ENCODE measurements at places on chromosomes 11 and 22.
A peak's percentile ranks its signal among the peaks of the same experiment; 100 is the strongest.

GRCh38 chr11:5553343-5553742, 5.0 kb upstream of the OR52H1 start:
- no peak for DNase-seq

GRCh38 chr11:10927538-10927937, 69.7 kb upstream of the ZBED5 start:
- DNase-seq: no peak

GRCh38 chr11:76560219-76560618, 110.3 kb downstream of the LRRC32 start:
- DNase-seq: no peak

DNA sequence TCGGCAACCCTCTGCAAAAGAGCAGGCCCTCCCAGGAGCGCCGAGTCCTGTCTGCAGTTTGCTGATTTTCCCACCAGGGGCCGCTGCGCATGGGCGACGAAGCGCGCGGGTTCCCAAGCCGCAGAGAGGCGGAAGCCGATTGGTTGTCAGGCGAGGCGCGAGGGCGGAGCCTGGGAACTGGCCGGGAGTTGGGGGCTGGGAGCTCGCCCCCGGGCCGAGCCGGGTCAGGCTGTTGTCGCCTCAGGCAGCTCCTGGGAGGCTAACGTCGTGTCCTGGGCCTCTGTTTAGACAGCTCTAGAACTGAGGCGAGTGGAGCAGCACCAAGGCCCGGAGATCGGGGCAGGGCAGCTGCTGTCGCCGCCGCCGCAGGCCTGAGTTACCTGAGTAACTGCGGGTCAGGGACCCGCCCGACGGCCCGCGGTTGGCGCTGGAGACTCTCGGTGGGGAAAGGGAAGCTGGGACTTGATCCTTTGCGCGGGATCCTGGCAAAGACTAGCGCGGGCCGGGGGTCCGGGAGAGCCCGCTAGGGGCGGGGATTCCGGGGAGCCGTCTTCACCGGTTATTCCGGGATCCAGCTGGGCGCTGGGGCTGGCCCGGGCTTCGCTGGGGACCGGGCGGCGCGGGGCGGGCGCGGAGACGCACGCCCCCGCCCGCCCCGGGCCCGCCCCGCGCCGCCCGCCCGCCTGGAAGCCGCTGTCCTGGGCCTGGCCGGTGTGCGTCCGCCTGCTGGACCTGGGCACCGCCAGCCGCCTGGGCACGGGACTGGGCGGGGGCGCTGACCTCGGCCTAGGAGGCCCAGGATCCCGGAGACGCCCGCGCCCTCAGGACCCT, at the start of gene STIM1:
Gene STIM1 (plus strand): TSS at position 688 of the 831 bp plus-strand sequence. CDS start 607 bp downstream, outside the sequence.
- DNase-seq: peak; percentile 96

DNA sequence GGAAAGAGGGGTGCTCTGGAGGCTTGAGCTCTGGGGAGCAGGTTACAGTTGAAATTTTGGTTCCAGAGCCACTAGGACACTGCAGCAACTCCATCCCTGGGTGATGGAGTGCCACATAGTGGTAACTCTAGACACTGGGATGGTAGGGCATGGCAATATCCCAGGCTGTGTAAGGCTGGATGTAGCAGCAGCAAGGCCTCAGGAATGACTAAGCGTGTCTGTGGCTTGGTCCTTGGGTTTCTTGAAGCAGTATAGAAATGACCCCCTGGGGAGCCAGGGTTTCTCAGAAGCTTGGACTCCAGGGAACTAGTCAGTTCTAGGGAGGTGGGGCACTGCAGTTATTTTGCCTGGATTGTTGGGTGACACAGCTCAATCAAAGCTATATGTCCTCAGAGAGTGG, 8.1 kb downstream of the MS4A4A start:
- DNase-seq: no peak

GRCh38 chr22:49998718-49999062, 13.9 kb downstream of the IL17REL start:
- DNase-seq: no peak

DNA sequence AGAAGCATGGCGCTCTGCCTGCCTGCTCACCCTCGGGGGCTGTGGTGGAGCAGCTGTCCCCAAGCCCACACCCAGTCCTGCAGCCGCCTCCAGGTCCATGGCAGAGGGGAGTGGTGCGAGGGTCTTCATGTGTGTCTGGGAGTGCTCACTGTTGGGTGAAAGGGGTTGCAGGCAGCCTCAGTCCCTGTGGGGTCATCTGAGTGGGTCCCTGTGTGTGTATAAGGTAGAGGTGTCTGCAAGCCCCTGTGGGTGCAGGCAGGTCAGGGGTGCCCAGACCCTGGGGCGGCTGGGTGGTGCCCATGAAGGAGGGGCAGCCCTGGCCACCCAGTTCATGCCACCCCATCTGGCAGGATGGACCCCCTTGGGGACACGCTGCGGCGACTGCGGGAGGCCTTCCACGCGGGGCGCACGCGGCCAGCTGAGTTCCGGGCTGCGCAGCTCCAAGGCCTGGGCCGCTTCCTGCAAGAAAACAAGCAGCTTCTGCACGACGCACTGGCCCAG, 4.9 kb downstream of the ALDH3B1 start:
- no peak for DNase-seq

GRCh38 chr11:105273660-105274280, 134.2 kb upstream of the CARD18 start:
- DNase-seq: no peak

GRCh38 chr11:120932305-120932915, 91.5 kb upstream of the TBCEL start:
- no peak for DNase-seq

- no peak for DNase-seq
These were observed 828.6 kb downstream of the TBC1D22A start for GRCh38 chr22:47591016-47591415.

DNA sequence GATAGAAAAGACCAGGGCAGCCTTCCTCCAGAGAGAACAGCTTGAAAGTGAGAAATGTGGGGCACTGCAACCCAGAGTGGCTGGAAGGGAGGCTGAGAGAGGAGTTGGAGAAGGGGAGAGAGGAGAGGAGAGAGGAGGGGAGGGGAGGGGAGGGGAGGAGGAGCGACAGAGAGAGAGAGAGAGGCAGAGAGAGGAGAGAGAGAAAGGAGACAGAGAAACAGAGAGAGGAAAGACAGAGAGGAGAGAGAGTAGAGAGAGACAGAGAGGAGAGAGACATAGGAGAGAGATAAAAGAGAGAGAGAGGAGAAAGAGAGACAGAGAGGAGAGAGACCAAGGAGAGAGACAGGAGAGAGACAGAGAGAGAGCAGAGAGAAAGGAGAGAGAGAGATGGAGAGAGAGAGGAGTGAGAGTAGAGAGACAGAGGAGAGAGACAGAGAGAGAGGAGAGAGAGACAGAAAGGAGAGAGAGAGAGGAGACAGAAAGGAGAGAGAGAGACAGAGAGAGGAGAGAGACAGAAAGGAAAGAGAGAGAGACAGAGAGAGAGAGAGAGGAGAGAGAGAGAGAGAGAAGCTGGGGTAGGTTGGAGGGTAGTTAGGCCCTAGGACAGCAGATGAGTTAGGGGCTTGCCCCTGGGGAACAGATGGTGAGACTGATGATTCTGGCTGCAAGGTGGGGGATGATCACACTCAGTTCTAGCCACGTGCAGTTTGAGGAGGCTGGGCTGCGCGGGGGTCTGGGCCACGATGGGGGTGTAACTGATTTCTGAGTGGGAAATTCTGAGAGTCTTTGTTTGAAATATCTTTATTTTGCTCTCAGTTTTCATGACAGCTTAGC, 8.5 kb upstream of the SCYL1 start:
- DNase-seq: no peak

DNA sequence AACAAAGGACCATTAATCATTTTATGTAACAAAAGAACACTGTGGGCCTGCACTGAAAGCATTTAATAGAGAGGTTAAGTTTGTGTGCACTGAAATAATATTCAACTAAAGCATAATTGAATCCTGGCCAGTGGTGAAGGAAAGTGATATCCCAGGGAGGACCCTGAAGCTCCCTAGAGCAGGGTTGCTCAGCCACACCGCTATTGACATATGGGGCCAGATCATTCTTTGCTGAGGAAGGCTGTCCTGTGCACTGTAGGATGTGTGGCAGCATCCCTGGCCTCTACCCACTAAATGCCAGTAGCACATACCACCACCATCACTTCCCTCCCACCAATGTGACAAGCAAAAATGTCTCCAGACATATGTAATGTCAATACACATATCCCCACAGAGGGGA, 166.1 kb upstream of the MTNR1B start:
- DNase-seq: no peak

GRCh38 chr22:30181459-30182349, 64.9 kb downstream of the LIF start:
- no peak for DNase-seq

GRCh38 chr22:42208362-42208761, 62.1 kb downstream of the TCF20 start:
- no peak for DNase-seq

DNA sequence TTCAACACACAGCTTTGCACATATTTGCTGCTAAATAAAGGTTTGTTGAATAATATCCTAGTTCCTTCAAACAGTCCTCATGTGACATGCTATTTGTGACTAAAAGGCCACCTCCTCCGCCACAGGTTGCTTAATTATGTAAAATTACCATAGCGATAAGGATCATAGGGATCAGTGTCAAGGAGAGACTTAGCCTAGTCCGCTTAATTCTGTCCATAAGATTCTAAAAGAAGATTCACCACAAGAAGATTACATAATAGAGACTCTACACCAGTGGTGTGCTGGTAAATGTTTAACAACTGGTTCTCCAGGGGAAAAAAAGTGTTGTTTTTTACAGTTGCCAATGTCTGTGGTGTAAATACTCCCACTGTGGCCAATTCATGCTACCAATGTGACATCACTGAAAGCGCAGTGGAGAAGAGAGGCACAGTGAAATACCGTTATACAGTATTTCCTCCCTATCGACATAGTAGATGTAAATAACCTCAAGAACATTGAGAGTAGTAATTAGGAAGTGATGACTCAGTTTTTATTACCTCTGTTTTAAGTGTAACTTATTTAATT, 4.2 kb upstream of the CHRDL2 start:
- no peak for DNase-seq

- DNase-seq: no peak
These were observed 51.8 kb upstream of the TTC12 start for GRCh38 chr11:113262594-113262993.

GRCh38 chr11:67649634-67650510, 658 bp downstream of the ACY3 start:
- DNase-seq: no peak

DNA sequence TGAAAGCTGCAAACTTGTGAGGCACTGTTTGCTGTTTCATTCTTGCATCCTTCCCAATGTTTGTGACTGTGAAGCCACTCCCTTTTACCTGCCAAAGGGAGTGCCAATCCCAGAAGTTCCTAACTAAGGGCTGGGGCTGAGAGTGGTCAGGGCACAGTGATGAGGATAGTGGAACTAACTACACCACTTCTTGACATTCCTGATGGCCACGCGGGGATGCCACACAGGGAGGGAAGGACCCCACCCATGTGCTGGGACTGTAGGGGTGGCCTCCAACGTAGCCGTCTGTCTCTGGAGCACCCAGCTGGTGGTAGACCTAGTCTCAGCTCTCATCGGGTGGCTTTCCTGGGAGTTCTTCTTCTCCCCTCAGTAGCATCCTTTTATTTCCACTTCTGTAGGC, 335.5 kb downstream of the CADM1 start:
- no peak for DNase-seq

- DNase-seq: no peak
These were observed 40.8 kb upstream of the GAL start for GRCh38 chr11:68643585-68643984.

DNA sequence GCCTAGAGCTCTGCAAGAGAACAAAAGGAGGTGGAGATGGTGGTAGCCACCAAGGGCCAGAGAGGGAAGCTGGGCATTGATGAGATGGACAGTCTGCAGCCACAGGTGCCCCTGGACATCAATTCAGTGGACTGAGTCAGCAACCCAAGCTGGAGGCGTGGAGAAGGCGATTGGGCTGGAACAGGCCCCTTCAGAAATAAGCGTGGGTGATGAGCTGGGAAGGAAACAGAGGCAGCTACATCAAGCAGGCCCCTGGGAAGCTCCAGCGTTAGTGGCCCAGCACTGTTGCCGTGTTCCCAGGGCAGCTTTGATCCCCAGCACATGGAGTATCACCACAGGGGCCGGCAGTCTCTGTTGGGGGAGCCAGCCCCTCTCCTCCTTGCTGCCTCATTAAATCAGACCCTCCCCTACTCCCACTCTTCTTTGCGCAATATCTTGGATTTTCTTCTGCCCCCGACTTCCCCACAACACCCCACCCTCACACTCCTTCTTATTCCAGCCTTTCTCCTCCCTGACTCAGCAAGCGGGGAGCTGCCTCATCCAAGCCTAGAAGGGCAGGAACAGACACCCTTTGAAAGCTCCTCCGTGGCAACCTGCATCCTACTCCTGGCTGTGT, 31.7 kb upstream of the OAF start:
- no peak for DNase-seq

GRCh38 chr11:68411501-68411991, 49.0 kb upstream of the PPP6R3 start:
- no peak for DNase-seq

- DNase-seq: no peak
These were observed 58.9 kb upstream of the ARHGAP32 start for GRCh38 chr11:129251067-129251466.

DNA sequence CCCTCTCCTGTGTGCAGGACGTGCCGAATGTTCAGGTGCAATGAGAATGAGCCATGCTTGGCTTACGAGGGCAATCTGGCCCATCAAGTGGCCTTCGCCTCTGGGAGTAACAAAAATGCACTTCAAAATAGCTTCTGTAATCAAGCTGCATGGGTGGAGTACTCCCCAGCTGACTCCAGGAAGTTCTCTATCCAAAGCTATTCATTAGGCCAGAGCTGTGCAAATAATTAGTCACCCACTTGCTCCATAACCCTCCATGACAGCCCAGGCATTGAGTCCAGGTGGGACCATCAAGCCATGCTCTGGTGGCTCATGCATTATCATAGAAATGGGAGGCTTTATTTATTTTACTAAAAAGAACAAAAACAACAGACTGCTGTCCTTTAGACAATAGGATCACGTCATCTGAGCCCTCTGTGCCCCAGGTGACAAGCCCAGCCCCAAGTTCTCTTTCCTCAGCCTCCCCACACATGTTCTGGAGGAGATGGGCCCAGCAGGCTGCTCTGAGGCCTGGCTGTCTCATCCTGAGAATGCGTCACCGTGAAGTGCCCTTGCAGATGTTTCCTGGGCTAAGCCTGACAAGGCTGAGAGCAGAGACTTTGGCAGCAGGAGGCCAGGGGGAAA, 244.7 kb downstream of the ETS1 start:
- DNase-seq: peak; percentile 50

DNA sequence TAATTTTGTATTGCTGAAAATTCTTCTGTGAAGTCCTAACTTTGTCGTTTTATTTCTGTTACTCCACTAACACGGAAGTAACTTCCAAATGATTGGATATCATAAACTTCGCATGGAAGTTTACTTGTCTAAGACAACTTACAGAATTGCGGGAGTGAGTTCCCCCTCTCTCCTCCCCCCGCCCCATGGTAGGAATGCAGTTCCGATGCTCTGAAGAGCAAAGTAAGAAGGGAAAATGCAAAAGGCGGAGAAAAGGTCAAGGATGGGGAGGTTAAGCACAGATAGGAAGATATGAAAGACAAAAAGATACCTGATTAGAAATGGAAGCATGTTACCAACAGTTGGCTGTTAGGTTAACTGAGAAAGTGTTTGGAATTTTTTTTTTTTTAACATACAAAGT, 1.3 kb downstream of the EIF3M start:
- DNase-seq: no peak

All from left ventricle myocardium superior (tissue), 1 donor.